ENCODE measurements at places on chromosomes 7 and 10. TPM values are rescaled to one million over a fixed set of nuclear protein-coding genes. Genes with fewer than 3 reads are reported as not detected.
A peak's percentile ranks its signal among the peaks of the same experiment; 100 is the strongest.

DNA sequence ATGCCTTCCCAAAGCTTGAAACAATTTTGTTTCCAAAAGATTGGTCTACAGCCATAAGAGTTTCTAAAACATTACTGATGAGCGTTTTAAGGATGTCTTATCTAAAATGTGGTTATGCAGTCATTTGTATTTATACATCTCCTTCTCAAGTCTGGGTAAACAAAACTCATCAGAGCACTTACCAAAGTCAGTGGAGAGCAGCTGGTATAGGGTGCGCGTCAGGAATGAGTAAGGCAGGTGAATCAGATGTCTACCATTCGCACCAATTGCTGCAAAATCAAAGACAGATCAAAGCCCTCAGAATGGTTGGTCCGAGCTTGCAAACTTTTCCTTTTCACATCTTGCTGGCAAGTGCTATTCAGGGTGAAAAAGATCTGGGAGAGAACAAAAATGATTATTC is 65.6 kb upstream of the FAM171A1 start:
- DNase-seq = no peak
- no peaks in the 10 kb centered on the region for H3K36me3 ChIP-seq
- H3K27me3 ChIP-seq = no peaks in the 10 kb centered on the region
- no peak overlapping the region for H3K4me3 ChIP-seq
- no peaks in the 10 kb centered on the region for H3K4me1 ChIP-seq
- H3K27ac ChIP-seq = no peak overlapping the region

GRCh38 chr10:7512487-7512886 is 101.7 kb upstream of the SFMBT2 start:
- no peak for DNase-seq
- H3K36me3 ChIP-seq = no peaks in the 10 kb centered on the region
- H3K27ac ChIP-seq = no peak overlapping the region
- H3K4me1 ChIP-seq = no peaks in the 10 kb centered on the region
- H3K27me3 ChIP-seq = no peaks in the 10 kb centered on the region
- no peak overlapping the region for H3K4me3 ChIP-seq

DNA sequence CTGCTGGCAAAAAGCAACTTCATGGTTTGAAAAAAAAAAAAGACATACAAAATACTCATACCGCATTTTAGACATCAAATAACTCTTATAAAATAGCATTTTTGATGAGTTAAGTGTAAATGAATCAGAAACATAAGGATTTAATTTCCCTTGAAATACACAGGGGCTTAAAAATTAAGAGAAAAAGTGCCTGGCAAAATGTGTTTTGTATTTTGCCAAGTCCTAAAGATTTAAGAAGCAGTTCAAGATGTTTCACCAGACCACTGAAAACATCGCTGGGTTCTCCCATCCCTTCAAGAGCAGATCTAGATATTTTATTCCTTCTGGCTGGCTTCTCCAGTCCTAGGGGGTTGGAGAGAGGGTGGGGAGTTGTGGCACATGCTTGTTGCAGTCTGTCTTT is 396.4 kb downstream of the INHBA start:
- H3K4me1 ChIP-seq = no peaks in the 10 kb centered on the region
- H3K4me3 ChIP-seq = no peak overlapping the region
- H3K36me3 ChIP-seq = no peaks in the 10 kb centered on the region
- H3K27ac ChIP-seq = no peak overlapping the region

DNA sequence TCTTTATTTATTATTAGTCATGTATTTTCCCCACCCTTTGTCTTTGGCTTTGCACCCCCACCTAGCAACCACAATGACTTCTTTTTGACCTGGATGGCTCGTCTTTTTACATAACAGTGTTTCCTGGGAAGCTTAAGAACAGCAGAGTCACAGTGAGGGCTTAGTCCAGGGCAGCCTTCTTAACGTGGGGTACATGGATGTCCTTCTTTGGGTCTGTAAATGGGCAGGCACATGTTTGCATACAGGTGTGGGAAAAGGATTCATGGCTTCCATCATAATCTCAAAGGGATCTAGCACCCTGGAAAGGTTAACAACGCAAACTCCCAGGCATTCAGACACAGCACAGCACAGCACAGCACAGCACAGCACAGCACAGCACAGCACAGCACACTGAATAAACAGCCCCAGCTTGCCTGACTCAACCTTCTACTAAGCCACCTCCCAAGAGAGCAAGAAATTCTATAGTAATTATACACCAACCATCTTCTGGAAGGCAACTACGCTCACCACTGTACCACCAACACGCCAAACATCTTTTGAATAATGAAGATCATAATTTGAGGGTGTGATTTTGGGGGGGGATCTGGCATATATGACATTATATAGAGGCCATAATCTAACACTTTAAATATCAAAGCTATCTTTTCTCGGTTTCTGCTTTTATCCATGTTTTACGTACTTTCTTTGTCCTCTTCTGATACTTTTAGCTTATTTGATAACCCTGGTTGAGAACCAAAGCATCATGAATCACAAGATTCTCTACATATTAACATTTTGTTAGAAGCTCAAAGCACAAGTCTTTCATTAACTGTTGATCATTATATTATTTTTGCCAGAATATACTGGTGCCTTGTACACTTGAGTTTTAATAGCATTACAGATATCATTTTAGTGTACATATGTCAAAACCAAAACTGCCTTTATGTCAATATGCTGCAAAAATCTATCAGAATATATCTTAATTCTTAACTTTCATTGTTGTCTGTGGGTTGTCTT is 177.2 kb upstream of the KLF14 start:
- no peak overlapping the region for H3K4me3 ChIP-seq
- no peak for DNase-seq
- H3K36me3 ChIP-seq = no peaks in the 10 kb centered on the region
- H3K4me1 ChIP-seq = no peaks in the 10 kb centered on the region
- H3K27ac ChIP-seq = peak overlapping the region; percentile 94

DNA sequence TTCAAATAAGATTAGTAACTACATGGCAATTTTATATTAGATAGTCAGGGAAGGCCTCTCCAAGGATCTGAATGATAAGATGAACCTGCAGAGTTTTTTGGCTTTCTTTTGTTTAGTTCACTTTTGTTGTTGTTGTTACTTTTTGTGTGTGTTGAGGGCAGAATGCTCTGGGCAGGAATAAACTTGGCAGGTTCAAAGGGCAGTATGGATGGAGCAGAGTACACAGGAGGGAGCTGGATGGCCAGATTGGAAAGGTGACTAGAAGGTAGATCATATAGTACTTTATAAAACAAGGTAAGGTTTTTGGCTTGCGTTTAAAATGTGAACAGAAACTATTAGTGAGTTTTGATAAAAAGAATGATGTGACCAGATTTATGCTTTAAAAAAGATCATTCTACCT is 17.9 kb downstream of the CROT start:
- H3K27me3 ChIP-seq = no peaks in the 10 kb centered on the region
- H3K36me3 ChIP-seq = no peaks in the 10 kb centered on the region

The SEMA3E gene
- total RNA-seq = 0.53 TPM

DNA sequence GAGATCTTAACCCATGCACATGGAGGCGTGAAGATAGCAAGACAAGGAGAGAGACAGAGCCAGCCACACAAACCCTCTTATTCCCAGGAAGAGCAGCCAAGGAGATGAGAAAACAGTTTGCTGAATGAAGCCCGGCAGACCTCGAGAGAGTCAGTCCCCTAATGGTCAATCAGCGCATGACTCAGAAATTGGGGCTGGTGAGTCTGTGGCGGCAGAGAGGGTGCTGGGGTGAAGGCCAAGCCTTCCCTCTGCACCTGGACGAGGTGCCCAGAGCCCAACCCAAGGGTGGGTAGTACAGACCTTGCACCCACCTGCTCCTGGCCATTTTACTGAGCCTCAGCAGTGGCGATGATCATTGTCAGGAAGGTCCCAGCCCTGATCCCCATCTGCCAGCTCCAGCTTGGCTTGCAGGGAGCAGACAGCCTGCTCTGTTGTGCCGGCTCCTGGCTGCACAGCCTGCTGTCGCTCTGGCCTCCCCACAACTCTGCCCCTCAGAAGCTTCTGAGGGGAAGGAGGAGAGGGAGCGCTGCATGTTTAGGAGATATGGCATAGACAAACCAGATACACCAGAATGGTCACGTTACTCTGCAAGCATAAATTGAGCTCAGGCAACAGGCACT is 256.6 kb downstream of the RPS24 start:
- no peaks in the 10 kb centered on the region for H3K27me3 ChIP-seq
- H3K27ac ChIP-seq = no peak overlapping the region

- no peak for DNase-seq
- H3K4me3 ChIP-seq = no peak overlapping the region
- H3K36me3 ChIP-seq = no peaks in the 10 kb centered on the region
- no peaks in the 10 kb centered on the region for H3K4me1 ChIP-seq
- H3K27me3 ChIP-seq = no peaks in the 10 kb centered on the region
Measured at GRCh38 chr7:129734400-129734799, 122.9 kb downstream of the NRF1 start.

The AFAP1L2 gene
- total RNA-seq = 1.3 TPM

DNA sequence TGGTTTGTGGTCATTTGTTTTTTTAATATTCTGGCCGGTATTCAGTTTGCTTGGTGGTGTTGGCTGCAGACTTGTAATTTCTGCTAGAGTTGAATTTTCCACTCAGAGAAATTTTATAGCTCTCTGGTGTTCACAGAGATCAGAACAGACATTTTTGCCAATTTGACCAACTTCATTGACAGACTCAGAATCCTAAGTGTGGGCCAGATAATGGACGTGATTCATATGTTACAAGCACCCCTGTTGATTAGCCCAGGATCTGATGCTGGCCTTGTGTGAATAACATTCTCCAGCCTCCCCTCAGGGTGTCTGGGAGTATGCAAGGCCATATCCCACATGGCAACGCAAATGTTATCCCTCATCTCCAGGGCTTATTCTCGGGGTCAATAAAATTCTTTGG is 283.8 kb downstream of the C7orf25 start:
- DNase-seq = no peak
- H3K27ac ChIP-seq = no peak overlapping the region
- H3K4me3 ChIP-seq = no peak overlapping the region
- H3K27me3 ChIP-seq = no peaks in the 10 kb centered on the region
- no peaks in the 10 kb centered on the region for H3K36me3 ChIP-seq

GRCh38 chr7:30019387-30019786 is 7.1 kb downstream of the FKBP14 start:
- no peak for DNase-seq
- H3K36me3 ChIP-seq = no peaks in the 10 kb centered on the region
- no peak overlapping the region for H3K4me3 ChIP-seq
- H3K27ac ChIP-seq = no peak overlapping the region

The ZNF22 gene
- 11.2 TPM for total RNA-seq

The NKX1-2 gene
- not detected for total RNA-seq

- no peak overlapping the region for H3K27ac ChIP-seq
- no peak overlapping the region for H3K4me3 ChIP-seq
- H3K27me3 ChIP-seq = no peaks in the 10 kb centered on the region
Measured at GRCh38 chr10:21849607-21850006, 153.9 kb downstream of the DNAJC1 start.

The CFAP43 gene
- 0.11 TPM for total RNA-seq

- no peaks in the 10 kb centered on the region for H3K36me3 ChIP-seq
- no peak overlapping the region for H3K27ac ChIP-seq
- no peak overlapping the region for H3K4me3 ChIP-seq
- no peaks in the 10 kb centered on the region for H3K27me3 ChIP-seq
- H3K4me1 ChIP-seq = no peaks in the 10 kb centered on the region
Measured at GRCh38 chr10:92901819-92902251, 53.5 kb downstream of the EXOC6 start.

The TBXAS1 gene
- 7.6 TPM for total RNA-seq

DNA sequence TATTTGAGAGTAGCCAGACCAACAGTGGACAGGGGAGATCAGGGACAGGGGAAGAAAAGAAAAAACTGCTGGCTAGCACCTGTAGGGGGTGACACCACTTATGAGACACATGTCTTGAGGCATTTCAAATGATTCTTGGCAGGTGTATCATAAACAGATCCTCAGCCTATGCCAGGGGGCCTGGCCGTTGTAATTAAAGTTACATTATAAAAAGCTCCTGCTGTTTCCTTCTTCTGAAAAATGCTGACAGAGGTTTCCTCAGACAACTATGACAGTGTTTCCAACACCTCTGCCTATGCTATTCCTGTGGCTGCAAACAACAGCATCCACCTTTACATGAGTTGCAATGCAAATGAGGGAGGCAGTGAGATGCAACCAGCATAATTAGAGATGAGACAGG is 281.0 kb upstream of the PTER start:
- no peak overlapping the region for H3K27ac ChIP-seq
- no peak for DNase-seq
- H3K36me3 ChIP-seq = no peaks in the 10 kb centered on the region

The ZP3 gene
- not detected for total RNA-seq

The TSPAN12 gene
- 13.1 TPM for total RNA-seq
